ENCODE measurements at places on chromosomes 1 and 21.

DNA sequence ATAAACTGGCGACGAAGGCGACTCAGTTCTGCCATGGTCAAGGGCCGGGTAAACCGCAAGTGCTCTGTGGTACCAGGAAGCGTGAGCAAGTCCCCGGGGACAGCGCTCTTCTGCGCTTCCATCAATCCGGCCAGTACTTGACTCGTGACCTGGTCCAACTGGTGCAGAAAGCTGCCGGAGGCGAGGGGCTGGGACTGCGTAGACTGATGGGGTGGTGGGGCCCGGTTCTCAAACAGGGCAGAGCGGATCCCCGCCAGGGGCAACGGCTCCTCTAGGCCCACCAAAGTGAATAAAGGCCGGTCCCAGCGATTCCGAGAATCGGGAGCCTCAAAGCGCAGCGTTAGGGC lies 852 bp downstream of the KTI12 start:
- no peak for DNase-seq

DNA sequence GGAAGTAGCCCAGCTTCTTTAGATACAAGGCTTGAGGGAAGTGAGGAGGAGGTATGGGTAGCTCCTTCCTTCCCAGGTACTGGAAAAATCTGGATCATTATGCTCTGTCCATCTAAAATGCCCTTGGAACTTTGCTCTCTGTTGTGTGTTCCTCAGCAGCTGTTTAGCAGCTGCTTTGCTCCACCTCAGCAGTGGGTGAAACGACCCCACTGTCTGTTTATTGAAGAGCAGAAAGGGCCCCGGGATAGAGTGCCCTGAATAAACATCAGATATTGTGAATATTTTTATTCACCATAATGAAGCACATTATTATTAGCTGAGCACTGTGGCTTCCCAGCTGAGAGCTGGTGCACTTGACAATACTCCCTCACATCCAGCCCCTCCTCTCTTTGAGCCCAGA lies 237.9 kb downstream of the PBX1 start:
- no peak for DNase-seq

DNA sequence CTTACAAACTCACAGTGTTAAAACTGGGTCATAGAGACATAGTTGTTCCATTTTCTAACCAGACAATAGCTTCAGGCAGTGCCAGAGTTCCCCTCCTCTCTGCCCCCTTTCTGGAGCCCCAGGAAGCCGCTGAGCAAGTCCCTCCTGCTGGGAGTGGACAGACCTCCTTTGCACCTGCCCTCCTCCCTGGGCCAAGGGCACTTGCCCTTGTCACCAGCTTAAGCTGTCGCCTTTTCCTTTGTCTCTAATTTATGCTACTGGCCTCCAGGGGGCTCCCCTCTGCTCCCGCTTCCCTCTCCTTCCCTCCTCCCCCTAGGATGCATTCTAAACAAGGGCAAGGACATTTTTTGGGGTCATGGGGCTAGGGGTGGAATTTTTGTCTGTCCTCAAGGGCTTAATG lies 182.4 kb downstream of the MIS18A start:
- no peak for DNase-seq

DNA sequence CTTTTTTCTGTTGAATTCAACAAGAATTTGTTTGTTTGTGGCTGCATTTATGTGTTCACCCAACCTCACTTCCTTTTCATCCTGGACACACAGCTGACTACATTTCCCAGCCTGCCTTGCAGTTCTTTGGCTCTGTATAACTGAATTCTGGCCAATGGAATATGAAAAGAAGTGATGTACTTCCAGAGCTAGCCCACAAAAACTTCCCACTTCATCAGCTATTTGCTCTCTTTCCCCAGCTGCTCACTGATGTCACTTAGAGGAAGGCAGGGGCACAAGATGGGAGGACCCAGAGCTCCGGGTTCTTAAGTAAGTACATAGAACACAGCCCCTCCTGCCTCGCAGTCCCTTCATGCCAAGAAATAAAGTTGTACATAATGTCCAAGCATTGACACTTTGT lies 235.0 kb upstream of the FGGY start:
- DNase-seq: no peak

DNA sequence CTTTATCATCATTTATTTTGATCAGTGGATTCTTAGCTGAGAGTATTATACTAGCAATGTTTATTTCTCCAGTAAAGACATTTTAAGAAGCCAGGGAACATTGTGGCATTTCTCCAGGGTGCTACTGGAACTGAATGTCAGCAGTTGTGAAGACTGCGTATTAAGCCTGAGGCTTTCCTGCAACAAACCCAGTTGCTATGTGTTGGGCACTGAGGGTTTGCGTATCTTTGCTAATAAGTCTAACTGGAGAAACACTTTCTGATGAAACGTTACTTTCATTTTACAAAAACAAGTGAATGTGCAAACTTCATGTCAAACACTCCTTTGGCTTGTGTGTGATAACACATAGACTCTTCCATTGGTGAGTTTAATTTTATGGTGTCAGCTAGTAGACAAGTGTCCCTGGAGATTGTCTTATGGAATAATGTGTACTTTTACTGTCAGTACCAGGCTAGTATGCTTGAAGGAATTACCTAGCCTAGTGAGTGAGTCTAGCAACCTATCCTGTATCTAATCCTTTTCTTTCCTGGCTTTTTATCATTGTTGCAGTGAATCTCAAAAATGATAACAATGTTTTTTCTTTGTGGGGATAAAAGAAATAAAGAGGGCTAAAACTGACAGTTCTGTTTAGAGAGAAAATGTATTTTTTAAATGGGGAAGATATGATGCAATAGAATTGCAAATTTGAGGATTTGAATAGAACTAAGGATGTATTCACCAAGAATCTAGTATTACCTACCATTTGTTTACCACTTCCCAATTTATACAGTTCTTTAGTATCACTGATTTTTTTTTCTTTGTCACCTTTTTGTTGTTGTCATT lies 70.1 kb downstream of the MTR start:
- DNase-seq: no peak

- no peak for DNase-seq
Measured at GRCh38 chr1:107250169-107250568, 109.3 kb downstream of the NTNG1 start.

DNA sequence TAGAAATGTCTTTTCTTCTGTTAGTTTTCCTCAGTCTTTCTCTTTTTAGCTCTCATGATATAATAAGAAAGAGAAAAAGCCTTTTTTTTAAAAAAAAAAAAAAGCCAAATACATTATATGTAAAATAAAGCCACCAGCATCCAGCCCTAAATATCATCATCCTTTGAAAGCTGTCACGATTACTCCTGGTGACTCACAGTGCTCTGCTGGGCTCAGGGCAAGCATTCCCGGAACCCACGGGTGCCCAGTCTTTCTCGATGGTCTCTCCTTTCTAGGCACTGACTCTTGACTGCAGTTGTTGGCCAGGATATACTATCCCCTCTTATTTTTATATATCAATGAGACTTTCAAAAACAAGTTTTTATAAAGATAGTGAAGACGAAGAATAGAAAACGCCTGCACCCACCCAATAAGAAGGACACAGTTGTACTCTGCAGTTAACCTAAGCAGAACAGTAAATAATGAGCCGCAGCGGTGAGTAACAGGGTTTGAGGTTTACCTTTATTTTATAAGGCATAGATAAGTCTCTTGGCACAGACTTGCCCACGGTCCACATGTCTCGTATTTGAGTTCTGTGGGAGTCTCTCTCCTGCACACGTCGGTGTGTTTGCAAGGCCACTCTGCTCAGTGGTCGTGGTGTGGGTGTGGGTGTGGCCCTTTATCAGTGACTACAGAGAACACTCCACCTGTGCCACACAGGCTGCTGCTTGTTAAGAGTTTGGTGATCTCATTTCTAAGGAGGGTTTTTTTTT lies 15.7 kb upstream of the MX2 start:
- DNase-seq: no peak

GRCh38 chr21:26946744-26947446 lies 20.0 kb downstream of the ADAMTS5 start:
- DNase-seq: no peak

- DNase-seq: no peak
Measured at GRCh38 chr1:241964550-241965282, 7.1 kb downstream of the BECN2 start.

DNA sequence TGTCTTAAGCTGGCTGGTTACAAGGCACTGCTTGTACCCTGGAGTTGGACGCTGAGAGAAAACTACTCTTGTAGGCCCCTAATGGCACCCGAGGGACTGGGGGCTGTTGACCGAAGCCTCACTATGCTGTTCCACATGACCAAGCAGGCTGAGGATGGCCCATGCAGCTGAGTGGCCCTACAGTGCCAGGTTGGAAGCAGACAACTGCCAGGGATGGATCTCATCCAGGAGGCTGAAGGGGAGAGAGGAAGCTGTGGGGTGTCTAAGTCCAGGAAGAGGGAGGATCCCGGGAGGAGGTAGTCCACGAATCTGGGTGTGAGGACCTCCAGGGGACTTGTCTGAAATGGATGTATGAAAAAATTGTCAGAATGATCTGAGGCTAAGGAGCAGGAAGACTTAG lies 45.8 kb downstream of the FOXD2 start:
- no peak for DNase-seq

GRCh38 chr1:202164271-202165037 lies 4.1 kb upstream of the PTPN7 start:
- no peak for DNase-seq

DNA sequence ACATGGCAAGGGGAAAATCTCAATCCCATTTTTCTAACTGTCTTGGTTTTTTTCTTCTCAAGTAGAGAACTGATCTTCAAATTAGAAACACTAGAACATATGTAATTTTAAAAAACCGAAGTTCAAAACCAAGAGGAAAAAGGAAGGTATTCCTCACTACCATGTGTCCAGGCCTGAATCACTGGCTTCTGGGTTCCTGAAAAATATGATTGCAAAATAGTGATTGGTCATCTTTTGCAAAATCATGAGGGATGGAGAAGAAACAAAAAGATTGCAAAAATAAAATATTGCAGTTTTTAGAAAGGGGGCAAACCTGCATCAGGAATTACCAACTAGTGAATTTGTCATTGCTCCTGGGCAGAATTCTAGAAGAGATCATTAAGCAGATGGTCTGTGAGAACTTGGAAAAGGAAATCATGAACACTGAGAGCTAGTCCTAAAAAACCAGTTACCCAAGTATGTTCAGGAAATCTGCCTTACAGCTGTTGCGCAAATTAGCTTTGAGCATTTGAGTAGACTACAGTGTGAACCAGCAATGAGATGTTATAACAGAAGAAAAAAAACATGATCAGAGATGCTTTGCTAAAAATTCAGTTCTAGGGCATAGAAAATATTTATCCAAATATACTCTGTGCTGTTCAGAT lies 49.4 kb downstream of the SPATA46 start:
- DNase-seq: no peak

GRCh38 chr1:66925944-66926343 lies 1.2 kb downstream of the MIER1 start:
- DNase-seq: no peak

DNA sequence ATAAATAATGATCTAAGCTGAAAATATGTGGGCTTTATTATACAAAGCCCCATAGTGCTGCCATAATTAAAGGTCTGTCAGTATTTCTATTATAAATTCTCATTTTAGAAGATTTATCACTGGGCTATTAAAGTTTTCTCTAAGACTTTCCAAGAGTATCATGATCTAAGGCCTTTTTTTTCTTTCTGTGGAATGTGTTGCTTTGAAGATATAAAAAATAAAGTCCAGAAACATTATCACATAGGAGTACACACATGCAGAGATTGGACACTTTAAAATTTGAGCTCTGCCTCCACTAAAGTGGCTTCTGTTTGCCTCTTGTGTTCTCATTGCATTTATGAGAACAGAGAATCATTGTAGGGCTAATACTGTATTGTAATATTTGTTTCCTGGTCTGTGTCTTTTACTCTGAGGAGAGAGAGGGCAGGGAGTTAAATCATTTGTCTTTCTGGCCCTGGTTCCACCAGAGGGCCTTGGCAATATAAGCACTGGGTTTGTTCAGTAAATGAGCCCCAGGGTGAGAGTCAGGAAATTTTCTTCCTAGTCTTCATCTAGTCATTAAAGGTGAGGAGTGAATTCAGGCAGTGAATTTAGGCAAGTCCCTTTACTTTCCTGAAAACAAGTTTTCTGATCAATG lies 70.2 kb downstream of the NFIA start:
- DNase-seq: no peak

GRCh38 chr1:33055210-33056008 lies 18.7 kb upstream of the AK2 start:
- no peak for DNase-seq

- DNase-seq: no peak
Measured at GRCh38 chr1:230572121-230573105, 69.9 kb upstream of the COG2 start.

- DNase-seq: no peak
Measured at GRCh38 chr1:231926340-231926739, 299.8 kb downstream of the DISC1 start.

- DNase-seq: no peak
Measured at GRCh38 chr1:117013309-117013858, 11.8 kb downstream of the CD101 start.

- no peak for DNase-seq
Measured at GRCh38 chr1:8809342-8809736, 8.1 kb downstream of the RERE start.

- no peak for DNase-seq
Measured at GRCh38 chr1:228394571-228395394, 11.9 kb downstream of the TRIM11 start.

- DNase-seq: no peak
Measured at GRCh38 chr1:84402060-84402459, 3.8 kb downstream of the DNASE2B start.

DNA sequence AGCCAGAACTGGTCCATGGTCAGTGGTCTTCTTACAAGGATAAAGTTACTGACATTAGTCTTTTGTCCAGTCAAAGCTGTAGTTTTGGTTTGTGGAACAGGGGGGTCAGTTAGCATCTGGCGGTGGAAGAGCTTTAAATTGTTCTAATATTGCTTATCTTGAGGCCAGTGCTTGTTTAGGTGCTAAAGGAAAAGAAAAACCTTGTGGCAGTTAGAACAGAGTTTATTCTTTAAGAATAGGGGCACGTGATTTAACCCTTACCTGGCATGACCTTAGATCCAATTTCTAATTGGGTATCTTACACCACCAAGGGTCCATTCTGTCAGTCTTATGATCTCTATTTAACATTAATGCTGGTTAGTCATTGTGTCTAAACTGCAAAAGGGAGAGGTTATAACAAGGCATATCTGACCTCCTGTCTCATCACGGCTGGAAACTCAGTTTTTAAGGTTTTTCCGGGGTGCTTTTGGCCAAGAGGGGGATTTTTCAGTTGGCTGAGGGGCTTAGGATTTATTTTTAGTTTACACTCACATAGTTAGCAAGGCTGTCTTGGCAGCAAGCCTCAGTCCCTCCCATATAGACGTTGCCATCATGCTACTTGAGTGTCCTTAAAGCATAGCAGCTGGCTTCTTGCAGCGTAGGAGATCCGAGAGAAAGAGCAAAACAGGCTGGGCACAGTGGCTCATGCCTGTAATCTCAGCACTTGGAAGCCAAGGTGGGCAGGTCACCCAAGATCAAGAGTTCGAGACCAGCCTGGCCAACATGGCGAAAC lies 60.1 kb upstream of the FAM89A start:
- DNase-seq: no peak

- no peak for DNase-seq
Measured at GRCh38 chr1:17011092-17011438, 663 bp downstream of the ATP13A2 start.

DNA sequence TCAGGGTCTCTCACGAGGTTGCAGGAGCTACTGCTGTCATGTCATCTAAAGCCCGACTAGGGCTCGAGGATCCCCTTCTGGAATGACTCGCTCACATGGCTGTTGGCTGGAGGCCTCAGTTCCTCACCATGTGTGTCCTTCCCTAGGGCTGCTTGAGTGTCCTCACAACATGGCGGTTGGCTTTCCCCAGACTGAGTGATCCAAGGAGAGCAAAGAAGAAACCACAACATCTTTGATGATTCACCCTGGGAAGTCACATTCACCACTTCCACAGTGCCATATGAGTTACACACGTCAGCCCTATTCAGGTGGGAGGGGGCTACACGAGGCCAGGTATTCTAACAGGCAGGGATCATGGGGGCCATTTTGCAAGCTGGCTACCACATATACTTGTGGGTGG lies 64.9 kb downstream of the FHAD1 start:
- no peak for DNase-seq

All from vagina (tissue), 2 donors.